ENCODE measurements at places on chromosomes 13 and 19.

DNA sequence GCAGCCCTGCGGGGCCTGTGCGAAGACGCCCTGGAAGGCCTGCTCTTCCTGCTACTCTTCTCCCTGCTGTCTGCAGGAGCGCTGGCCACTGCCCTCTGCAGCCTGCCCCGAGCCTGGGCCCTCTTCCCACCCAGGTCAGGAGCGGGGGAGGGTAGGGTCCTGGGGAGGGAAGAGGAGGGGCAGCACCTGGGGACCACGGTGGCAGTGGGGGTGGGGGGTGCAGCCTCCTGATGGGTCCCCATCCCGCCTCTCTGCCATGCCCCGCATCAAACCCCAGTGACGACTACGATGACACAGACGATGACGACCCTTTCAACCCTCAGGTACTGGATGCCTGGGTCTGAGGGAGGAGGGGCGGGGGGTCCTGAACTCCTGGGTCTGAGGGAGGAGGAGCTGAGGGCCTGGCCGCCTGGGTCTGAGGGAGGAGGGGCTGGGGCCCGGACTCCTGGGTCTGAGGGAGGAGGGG, 13.4 kb upstream of the LENG8 start:
- DNase-seq, result no peak

GRCh38 chr13:33017323-33017929, 1.2 kb downstream of the KL start:
- DNase-seq, result peak; percentile 33

GRCh38 chr19:13629687-13630357, 123.5 kb upstream of the CACNA1A start:
- no peak for DNase-seq

DNA sequence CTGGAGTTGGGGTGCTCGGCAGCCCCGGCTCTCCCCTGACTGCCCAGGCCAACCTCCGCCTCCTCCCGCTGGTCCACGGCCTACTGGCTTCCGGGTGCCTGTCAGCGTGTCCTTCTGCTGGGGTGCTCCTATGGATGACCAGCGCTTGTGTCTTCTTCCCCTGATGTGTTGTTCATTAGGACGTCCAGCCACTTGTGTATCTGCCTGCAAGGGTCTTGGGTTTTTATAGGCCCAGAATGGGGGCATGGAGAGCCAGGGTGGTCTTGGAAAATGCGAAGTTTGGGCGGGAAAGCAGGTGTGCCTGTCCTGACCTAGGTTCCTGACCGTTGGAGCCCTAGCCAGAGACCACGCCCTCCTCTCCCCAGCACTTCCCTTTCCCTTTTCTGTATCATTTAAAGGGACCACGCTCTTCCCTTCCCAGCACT, 139.8 kb downstream of the SLITRK5 start:
- no peak for DNase-seq

GRCh38 chr19:22882797-22883196, 50.7 kb downstream of the ZNF723 start:
- no peak for DNase-seq

DNA sequence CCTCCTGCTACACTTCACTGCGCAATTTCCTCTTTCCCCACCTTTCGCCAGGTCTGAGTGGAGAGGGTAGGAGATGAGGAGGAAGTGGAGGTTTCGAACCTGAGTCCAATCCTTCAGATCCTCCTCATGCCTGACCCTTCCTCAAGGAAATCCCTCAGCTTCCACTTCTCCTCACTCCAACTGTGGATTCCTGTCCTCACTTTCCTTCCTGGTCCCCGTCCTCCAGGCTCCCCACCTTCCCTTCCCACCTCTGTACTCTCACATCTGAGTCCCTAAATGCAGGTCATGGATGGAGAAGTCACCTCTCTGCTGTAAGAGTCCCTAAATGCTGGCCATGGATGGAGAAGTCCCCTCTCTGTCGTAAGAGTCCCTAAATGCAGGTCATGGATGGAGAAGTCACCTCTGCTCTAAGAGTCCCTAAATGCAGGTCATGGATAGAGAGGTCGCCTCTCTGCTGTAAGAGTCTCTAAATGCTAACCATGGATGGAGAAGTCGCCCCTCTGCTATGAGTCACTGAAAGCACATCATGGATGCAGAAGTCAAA, 3.1 kb downstream of the TMEM86B start:
- no peak for DNase-seq

DNA sequence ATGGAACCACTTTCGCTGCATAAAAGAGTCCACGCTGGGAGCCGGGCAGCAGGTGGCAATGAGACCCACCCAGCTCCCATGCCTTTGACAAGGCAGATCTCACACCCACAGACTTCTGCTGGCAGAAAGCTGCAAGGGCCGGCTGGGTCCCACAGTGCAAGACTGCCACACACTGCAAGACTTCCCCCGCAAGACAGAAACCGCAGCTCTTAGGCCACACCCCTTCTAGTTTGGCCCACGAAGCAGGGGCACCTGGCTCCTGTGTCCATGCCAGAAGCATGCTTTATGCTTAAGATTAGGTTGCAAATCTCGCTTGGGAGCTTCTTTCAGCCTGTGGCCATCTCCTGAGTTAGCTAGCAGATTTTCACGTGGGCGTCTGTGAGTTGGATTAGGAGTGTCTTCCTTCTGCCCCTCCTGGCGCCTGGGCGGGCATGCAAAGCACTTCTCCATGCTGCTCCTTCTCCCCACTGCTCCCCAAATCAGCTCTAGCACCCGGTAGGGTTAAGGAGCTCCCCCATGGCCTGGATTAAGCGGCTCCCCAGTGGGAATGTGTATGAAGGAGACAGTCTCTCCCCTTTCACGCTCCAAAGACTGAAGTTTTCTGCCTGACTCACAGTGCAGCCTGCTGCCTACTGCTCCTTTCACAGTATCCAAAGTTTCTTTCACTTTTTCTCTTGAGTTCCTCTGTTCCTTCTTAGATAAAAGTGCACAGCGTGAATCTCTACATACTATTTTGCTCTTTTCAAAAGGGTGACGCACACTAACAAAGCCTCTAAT, 17.7 kb downstream of the GPC6 start:
- no peak for DNase-seq

- DNase-seq, result no peak
Observed at GRCh38 chr13:111898956-111899713, 167.8 kb upstream of the SOX1 start.

DNA sequence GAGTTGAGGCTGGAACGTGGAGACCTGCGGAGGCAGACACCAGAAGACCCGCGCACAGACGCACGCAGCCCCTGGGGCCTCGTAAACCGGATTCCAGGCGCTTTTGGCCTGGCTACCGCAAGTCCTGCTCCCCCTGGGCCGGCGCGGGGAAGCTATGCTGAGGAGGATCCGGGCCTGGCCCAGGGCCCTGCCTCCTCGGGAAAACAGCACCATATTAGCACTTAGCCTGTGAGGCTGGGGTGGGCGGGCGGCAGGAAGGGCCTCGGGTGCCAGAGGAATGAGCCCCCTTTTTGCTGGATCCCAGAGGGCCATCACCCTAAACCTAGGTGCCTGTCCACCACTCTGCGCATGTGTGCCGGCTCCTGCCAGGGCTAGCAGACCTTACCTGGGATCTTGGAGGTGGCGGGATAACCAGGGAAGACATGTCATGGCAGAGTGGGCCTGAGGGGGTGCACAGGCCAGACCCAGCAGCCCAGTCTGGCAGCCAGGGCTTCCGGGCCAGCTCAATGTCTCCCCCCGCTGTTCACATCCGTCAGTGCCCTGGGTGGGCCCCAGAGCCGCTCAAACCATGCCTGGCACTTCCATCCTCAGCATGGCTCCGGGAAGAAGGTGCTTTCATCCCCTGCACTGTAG, 7.3 kb downstream of the ELOF1 start:
- no peak for DNase-seq

GRCh38 chr19:4714016-4714415, 9.6 kb downstream of the DPP9 start:
- DNase-seq, result no peak

All from stimulated activated CD4-positive, alpha-beta T cell treated with anti-CD3 and anti-CD28 coated beads, Interleukin-4, amount 100 ng/mL, for 48 hours (primary cell).